GM12878 (cell line): ENCODE measurements at places on chromosomes 4 and X.
A peak's percentile ranks its signal among the peaks of the same experiment; 100 is the strongest.

DNA sequence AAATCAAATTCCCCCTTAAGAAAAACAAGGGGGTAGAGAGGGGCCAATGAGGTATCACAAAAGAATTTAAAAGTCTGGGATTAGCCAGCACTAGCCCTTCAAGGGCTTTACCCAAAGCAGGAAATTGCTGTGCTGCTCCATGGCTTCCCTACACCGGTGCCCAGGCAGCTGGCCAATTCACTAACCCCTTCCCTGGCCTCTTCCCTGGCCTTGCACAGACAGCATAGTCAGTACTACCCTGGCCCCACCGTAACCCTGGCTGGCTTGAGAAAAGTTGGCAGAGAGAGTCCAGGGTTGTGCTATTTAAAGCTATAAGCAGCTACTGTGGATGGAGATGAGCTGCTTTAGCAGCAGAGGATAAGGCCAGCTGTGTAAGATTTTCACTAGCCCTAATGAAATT, 43.1 kb downstream of the ADAMTS3 start:
- no peak for DNase-seq

GRCh38 chrX:130714135-130714534, 188.9 kb downstream of the ENOX2 start:
- DNase-seq, result no peak

DNA sequence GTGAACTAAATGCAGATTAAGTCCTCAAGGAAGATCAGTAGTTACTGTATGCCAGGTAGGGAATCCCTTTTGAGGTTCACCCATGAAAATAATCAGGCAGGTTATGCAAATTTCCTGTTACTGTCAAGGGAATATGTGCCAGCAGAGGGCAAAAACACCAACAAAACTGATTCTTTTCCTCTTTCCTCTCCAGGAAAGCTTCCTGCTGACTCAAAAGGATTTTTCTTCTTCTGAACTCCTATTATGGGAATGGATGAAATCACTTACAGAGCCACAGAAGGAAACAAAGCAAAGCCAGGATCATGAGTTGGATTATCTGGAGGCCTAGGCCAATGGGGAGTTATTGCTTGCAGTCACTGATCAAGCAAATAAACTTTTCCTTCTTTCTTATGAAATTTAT, 49.7 kb downstream of the TMPRSS11F start:
- DNase-seq, result no peak

GRCh38 chr4:5199912-5200311, 148.6 kb downstream of the STK32B start:
- DNase-seq, result no peak

DNA sequence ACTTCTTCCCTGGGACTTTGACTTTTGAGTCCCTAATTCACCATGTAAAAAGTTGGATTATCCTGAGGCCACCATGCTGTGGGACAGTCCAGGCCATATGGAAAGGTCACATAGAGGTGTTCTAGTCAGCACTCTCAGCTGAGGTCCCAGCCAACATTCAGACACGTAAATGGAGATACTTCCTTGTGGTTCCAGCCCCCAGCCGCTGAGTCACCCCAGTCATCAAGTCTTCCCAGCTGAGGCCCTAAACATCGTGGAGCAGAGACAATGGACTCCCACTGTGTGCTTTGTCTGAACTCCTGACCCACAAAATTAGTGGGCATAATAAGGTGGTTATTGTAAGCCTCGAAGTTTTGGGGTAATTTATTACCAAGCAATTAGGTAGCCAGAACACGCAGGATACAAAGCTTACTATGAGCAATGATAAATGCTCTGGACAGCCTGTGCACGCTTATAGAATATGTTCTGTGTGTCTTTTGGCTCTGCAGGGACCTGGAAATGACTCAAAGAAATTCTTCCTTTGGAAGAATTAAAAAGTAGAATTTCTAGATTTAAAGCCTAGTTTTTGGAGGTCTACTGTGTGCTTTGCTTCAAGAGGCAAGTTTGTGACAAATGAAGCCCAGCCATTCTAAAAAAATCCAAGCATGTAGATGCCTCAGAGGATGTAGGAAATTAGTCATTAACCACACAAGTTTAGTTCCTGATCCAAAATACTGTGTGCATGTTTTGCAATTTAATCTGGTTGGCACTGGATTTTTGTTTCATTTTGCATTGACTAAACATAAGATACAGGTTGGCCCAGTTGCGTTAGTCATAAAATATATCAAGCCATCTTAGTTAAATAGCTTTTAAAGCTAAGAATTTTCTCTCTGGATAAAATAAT, 33.2 kb upstream of the SLC9A7 start:
- peak; percentile 68 for DNase-seq

GRCh38 chrX:68307769-68308168, 125.5 kb downstream of the OPHN1 start:
- no peak for DNase-seq

DNA sequence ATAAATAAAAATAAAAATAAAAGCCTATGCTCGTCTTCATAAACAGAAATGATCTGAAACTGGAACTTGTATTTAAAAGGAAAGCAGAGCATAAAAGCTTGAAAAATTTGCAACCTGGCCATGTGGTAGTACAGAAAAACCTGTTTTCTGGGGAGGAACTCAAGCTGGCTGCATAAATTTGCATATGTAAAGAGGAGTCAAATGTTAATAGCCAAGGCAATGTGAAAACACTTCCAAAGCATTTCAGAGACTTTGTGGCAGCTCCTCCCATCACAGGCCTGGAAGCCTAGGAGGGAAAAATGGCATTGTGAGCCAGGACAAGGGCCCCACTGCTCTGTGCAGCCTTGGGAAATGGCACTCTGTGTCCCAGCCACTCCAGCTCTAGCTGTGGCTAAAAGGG, 727.9 kb upstream of the DIAPH2 start:
- no peak for DNase-seq

DNA sequence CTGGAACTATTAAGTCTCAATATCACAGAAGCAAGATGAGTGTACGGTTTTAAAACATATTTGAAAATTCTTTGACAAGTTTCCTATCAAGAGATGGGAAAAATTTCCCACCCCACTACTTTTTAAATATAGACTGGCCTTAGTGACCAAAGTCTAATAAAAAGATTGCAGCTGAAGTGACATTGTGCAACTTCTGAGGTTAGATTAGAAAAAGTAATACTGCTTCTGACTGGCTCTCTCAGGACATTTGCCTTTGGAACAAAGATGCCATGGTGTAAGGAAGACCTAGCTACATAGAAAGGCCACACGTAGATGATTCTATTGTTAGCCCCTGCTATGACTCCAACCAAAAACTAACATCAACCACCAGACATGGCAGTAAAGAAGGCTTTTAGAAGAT, 138.7 kb upstream of the FAM47C start:
- no peak for DNase-seq

GRCh38 chr4:108926061-108926460, 163.2 kb upstream of the ETNPPL start:
- DNase-seq, result no peak

GRCh38 chrX:72141372-72142004, 9.8 kb upstream of the RTL5 start:
- no peak for DNase-seq

DNA sequence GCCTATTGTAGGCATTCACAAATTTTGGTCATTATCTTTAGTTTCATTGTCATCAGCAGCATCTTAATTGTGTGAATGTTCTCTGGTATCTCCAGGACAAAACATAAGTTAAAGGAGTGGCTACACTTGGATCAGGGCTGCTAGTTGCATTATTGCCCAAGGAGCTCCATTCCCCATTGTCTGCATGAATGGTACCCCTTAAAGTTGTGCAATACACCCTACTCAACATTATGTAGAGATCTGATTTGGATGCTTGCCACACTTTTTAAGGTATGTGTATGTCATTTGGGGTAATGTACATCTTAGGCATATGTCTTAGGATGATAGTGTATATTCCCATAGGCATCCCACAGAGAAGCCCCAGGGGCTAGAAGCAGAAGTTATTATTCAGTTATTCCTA, 2.9 kb downstream of the GRXCR1 start:
- no peak for DNase-seq

DNA sequence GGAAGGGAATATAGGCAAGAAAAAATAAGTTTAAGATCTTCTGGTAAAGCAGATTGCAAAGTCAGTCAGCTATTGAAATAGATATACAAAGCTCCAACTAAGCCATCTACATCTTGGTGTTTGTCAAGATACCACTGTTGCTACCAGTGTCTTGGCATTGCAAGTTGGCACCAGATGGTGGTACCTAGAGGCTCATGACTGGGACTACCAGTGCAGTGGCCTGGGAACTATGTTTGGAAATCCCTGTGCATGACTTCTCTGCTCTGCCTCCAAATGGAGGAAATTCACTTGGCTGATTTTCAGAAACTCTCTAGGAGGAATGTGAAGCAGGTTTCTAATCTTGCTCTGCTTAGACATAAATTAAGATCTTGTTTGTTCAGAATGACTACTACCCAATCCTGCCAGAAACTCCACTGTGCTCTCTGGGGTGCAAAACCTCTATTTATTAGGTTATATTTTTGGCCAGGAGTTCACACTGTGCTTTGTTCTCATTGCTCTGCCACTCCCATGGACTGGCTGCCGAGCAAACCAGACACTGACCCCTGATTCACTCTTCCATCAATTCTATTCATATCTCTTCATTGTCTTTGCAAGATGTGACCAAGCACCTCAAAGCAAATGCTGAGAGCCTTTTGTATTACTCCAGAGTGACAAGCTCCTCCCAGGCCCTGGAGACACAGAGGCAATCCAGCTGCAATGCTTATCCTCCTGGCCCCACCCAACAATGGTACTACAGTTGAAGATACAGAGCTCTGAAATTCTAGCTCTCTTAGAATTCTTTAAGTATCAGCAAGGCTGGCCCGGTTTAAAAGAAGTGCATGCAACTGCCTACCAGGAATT, 272.3 kb upstream of the FGF16 start:
- DNase-seq, result no peak

DNA sequence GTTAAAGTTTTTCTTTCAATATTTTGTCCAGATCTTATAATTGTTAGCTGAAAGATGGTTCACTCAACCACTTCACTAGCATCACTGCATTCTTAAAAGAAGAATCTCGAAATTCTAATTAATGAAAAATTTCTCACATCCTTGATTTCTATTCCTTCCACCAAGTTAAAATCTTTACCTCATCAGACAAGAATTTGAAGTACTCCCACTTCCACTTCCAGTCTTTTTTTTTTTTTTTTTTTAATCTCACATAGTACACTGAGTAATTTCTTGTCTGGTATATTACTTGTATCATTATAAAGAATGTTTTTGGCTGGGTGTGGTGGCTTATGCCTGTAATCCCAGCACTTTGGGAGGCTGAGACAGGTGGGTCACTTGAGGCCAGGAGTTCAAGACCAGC, 73.2 kb downstream of the FBXW7 start:
- no peak for DNase-seq
